Stimulated activated CD4-positive, alpha-beta T cell treated with anti-CD3 and anti-CD28 coated beads, Interleukin-2, amount 100 ng/mL, for 4 hours (primary cell): ENCODE measurements at places on chromosomes 11 and 22.
A peak's percentile ranks its signal among the peaks of the same experiment; 100 is the strongest.

DNA sequence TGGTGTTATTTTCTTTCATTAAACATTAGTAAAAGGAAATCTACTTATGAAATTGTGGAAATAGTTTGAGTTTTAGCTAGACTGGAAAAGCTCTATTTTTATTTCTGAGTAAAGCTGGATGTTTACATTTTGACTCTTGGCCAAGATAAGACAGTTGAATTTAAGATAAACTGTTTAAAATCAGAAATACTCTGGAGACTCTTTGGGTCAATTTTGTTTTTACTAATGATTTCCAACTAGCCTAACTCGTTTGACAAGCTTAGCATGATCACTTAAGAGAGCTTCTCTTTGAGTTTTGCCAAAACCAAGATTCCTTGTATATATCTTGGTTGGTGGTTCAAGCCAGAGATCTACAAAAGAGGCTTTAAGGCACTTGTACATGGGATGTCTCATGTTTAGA lies 724.8 kb upstream of the LUZP2 start:
- no peak for DNase-seq

DNA sequence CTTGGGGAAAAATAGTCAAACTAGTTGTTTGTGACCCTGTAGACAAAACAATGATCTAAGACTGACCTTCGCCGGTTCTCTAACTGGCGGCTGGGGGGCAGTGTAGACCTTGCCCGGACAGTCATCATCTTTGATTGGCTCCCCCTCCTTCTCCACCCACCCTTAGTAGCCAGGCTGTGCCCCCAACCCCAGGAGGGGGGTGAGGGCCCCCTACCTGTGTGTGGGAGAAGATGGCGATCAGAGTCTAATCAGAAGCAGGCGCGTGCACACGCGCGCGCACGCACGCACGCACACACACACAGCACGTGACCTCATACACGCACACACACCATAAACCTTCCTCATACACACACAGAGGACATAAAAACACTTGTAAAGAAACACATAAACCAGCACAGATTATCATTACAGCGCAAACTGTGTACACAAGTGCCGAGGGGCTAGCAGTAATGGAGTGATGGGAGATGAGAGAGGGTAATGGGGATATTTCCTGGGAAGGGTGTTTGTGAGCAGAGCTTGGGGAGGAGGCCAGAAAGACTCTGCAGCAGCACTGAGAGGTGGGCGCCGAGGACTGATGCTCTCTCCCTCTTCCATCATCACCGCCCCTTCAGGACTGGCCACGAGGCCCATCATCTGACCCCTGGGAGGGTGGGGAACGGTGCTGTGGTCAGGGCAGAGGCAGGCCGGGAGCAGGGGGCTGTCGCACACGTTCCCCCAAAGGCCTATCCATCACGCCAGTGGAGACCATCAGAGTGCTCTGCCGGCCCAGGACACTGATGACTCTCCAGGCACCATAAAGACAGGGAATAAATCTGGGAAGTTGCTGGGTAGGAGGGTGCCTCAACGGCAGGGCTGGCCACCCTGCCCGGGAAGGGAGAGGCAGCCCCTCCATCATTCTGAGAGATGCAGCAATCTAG lies 12.2 kb downstream of the NECTIN1 start:
- no peak for DNase-seq

DNA sequence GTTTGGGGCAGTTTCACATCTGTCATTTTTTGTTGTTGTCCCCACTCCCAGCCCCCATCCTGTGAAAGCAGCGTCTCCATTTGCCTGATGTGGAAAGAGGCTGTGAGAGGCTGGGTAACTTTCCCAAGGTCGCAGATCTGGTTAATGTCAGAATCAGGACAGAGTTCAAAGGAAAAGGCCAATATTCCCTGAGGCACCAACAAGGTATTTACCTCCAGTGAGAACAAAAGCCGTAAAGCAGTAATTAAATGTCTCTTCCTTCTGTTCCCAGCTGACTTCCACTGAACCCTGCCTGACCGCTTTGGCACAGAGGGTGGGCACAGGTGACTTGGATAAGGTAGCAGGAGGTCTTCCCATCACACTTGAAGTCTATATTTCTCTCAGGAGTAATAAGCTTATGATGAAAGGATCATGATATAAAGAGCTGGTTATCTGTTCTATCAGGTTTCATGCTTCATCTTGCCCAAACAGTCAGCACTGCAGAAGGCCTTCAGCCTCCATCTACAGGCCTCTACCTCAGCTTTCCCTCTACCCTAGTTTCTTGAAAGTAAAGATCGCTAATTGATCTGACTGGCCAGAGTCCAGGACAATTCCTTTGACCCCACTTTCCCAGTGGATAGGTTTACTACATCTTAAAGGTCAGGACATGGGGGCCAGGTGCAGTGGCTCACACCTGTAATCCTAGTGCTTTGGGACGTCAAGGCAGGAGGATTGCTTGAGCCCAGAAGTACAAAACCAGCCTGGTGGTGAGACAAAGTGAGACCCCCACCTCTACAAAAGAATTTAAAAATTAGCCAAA lies 9.4 kb downstream of the C11orf91 start:
- DNase-seq = no peak

GRCh38 chr22:50209893-50210292 lies 9.1 kb downstream of the SELENOO start:
- peak; percentile 49 for DNase-seq

- no peak for DNase-seq
Observed at GRCh38 chr22:43155789-43156188, 4.4 kb downstream of the TSPO start.

- no peak for DNase-seq
Observed at GRCh38 chr11:62105667-62106191, 18.1 kb upstream of the INCENP start.

- DNase-seq = no peak
Observed at GRCh38 chr11:10658621-10659338, 34.8 kb downstream of the IRAG1 start.

GRCh38 chr22:37068859-37069258 lies 17.3 kb downstream of the KCTD17 start:
- DNase-seq = no peak

DNA sequence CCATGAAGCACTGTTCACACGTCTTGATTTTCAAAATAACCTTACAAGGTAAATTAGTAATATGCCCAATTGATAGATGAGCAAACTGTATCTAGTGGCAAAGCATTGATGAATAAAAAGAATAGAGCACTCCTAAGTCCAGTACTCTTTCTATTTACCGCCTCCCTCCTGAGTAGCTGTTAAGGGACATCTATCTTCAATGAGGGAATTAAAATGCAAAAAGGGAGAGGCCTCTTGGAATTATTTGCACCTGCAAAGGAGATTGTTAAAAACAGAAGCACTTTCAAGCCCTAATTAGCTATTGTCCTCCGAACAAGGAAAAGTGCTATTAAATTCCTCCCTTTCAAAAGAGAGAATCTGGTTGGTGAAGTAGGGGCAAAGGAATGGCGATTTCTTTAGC lies 6.8 kb upstream of the GALNT18 start:
- DNase-seq = no peak

DNA sequence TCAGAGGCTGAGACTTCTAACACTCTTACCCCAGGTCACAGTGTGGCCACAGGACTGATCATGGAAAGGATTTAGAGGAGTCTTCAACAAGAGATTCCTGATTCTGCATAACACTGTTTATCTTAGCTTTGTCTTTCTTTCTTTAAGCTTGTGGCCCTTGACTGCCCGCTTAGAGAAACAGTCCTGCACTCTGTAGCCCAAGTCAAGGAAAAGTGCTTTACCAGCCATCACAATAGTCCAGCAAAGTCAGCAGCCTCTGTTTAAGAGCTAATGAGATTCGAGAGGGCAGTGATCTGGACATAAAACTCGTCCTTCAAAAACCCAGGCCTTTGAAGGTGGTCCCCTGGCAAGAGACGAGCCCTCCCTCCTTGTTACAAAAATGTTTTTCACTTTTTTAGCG lies 30.0 kb downstream of the PRDM10 start:
- DNase-seq = no peak
